ENCODE measurements at places on chromosomes 12 and 14.

GRCh38 chr12:131825146-131825892 lies 2.9 kb upstream of the MMP17 start:
- no peak for DNase-seq

- no peak for DNase-seq
Measured at GRCh38 chr14:95341115-95341514, 21.4 kb upstream of the CLMN start.

- DNase-seq = no peak
Measured at GRCh38 chr12:95574799-95575452, 23.6 kb upstream of the USP44 start.

GRCh38 chr12:89033062-89033461 lies 319.2 kb downstream of the DUSP6 start:
- no peak for DNase-seq

GRCh38 chr14:90827919-90828610 lies 11.8 kb upstream of the TTC7B start:
- DNase-seq = peak; percentile 83

GRCh38 chr12:118704527-118705241 lies 276.7 kb upstream of the SRRM4 start:
- DNase-seq = no peak

GRCh38 chr12:123058980-123059379 lies 78.5 kb downstream of the ARL6IP4 start:
- no peak for DNase-seq

Measured in stimulated activated CD8-positive, alpha-beta memory T cell treated with anti-CD3 and anti-CD28 coated beads, Interleukin-4, amount 100 ng/mL, for 4 hours (primary cell).